NCI-H1105 treated with DMSO at 0.1 percent for 48 hours (cell line): ENCODE measurements at places on chromosomes 6 and 20.

DNA sequence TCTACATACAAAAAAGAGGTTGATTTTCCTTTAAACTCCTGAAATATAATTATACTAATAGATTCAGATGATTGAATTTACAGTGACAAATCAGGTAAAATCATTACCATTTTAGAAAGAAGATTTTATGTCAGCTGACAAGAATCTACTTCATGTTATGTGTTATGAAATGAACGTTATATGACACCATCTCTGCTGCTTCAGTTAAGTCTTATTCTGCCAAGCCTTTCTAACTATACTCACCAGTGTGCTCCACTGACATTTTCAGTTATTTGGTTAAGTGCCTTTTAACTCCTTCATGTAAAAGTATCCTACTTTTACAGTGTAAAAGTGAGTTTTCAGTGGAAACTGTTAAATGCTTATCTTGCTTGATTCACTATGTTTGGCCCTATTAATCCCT, 80.4 kb downstream of the RWDD2A start:
- DNase-seq = no peak

GRCh38 chr6:89133981-89134380, 11.9 kb upstream of the PM20D2 start:
- DNase-seq = no peak

- DNase-seq = no peak
Observed at GRCh38 chr6:89404512-89404911, 7.6 kb downstream of the RRAGD start.

- no peak for DNase-seq
Observed at GRCh38 chr6:42025066-42025844, 25.1 kb upstream of the TAF8 start.

GRCh38 chr6:142884214-142885035, 60.6 kb downstream of the HIVEP2 start:
- no peak for DNase-seq

DNA sequence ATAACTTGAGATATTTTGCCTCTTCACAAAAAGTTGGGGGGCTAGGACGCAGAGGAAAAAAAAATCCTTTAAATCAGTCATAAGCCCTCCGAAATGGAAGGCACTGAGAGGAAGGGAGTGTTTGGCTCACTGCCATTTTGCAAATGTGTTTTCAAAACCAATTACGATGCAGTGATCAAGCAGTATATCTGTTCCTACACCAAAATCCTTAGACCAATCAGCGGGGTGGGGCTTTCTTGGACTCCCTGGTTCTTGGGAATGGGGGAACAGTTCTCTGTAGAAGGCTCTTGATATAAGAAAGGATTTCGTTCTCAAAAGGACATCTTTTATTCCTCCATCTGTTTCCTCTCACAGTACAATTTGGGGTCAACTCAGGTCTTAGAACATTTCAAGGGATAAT, 478.6 kb upstream of the JARID2 start:
- DNase-seq = peak; percentile 32

- no peak for DNase-seq
Observed at GRCh38 chr6:166903500-166903899, 52.9 kb downstream of the RNASET2 start.

GRCh38 chr6:112931832-112932231, 584.7 kb downstream of the RFPL4B start:
- DNase-seq = no peak

DNA sequence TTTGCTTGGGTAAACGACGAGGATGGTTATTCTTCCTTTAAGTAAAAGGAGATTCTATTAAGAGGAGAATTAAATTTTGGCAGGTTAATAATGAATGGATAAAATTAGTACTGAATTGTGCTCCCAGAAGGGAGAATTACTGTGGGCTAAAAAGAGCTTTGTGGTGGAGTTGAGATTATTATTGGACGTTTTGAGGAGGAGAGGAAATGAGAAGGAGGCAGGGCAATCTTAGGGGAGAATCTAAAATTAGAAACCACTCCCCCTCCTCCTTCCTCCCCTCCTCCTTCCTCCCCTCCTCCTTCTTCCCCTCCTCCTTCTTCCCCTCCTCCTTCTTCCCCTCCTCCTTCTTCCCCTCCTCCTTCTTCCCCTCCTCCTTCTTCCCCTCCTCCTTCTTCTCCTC, 331.8 kb downstream of the PRL start:
- DNase-seq = no peak

- peak; percentile 75 for DNase-seq
Observed at GRCh38 chr6:33585403-33586107, 5.5 kb upstream of the BAK1 start.

DNA sequence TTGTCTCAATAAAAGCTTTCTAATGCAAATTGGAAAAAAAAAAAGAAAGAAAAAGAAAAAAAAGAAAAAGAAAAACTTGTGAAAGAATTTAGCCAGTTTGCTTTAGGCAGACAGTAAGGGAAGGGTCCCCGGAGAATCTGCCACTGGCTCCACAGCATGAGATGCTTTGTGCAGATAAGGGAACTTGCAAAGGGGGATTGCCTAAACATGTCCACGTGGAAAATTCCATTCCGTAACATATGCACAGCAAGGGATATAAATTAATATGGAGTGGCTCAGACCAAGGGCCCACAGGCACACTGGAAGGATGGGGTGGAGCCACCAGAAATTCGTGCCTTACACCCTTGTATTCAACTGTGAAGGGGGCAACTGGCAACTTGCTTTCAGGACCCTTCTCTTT, 45.4 kb downstream of the MKKS start:
- DNase-seq = no peak

GRCh38 chr20:25246182-25246999, 1.5 kb upstream of the PYGB start:
- DNase-seq = no peak

DNA sequence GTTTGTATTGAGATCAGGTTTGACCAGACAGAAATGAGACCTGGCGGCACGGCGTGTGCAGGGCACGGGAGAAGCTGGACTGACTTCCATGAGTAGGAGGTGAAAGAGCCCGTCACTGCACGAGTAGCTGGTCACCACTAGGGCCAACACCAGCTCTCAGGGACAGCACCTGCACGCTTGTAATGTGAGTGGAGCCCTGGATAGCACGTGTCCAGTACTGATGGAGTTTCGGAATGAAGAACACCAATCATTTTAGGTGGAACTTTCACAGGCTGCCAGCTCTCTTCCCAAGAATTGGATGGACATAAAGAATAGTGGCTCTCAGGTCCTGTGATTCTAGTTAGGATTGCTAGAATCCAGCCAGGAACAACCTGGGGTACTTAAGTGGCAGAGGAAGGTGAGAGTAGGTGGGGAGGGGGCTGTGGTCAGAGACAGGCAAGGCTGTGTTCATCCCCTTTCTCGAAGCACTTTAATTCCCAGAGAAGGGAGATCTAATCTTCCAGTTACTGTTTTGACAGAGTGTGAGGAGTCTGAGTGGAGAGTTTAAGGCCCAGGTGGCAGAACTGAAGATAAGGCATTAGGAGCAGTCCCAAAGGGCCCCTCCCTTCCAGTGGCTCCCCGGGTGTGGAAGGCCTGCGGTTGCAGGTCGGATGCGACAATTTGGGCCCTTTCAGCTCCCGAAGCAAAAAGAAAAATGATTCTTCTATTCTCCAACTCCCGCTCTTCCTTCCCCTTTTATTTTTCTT, 314.8 kb downstream of the QKI start:
- DNase-seq = no peak

GRCh38 chr6:139324301-139324555, 32.4 kb upstream of the TXLNB start:
- no peak for DNase-seq

DNA sequence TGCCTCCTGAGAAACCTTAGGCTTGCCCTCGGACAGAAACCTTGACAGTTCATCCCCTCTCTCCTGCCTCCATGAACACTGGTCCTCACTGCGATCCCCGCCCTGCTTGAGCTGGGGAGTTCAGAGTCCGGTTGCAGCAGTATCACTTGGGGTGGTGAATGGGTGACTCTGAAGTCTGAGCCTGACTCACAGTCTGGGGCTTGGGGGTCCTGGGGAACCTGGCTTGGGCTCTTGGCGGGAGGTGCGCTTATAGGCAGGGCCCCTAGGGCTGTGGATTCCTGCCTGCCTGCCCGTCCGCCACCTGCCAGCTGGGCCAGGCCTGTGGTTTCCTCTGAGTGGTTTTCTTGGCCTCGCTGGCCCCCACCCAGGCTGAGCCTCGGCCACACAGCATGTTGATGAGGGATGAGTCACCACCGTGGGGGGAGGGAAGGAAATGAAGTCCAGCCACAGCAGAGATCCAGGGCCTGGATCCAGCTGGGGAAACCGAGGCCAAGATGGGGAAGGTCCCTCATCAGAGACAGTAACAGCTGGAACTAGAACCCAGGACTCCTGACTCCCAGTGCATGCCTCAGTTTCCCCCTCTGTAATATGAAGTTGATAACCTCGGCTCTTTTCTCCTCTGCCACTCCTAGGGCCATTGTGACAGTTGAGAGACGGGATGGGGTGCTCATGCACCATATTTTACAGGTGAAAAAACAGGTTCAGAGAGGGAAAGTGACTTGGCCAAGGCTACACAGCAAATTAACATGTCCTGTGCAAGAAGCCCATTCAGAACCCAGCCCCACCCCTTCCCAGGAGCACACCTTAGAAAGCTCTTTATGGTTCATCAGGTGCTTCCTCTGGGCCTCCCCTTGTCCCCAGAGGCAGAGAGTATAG, 9.2 kb downstream of the FOXS1 start:
- DNase-seq = no peak

GRCh38 chr20:14583413-14583812, 246.0 kb upstream of the FLRT3 start:
- DNase-seq = no peak

- DNase-seq = peak; percentile 60
Observed at GRCh38 chr6:103273048-103273447, 1586.7 kb downstream of the HACE1 start.

- no peak for DNase-seq
Observed at GRCh38 chr6:15588971-15589634, 73.7 kb downstream of the DTNBP1 start.

DNA sequence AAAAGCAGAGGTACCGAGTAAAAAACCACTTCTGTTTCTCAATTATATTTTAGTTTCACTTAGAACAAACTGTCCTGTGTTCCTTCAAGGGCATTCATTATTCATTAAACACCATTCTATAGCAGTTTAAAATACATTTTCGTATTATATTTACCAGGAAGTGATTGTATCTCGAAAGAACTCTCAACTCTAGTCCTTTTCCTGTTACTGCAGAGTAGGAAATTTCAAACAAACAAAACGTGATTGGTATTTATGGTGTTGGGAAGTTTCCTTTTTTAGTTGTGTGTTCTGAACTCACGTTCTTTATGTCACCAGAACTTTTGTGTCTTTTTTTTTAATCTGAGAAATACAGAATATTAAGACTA, 139.5 kb upstream of the BTBD3 start:
- DNase-seq = no peak

GRCh38 chr6:80217794-80218193, 111.3 kb downstream of the BCKDHB start:
- DNase-seq = no peak

DNA sequence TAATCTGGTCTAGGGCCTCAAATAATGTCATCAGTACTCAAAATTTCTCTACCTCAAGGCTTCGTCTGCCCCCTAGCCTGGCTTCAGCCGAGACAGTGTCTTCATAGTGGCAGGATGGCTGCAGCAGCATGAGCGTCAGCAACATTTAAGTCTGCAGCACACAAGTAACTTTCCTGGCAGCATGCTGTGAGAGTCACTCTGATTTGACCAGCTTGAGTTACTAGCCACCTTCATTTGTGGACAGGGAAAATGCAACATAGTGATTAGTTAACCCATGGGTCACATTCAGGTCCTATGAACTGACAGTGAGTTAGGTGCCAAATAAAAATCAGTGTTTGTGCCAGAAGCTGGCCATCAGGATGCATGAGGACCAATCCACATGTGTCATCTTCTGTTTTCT, 209.9 kb upstream of the SLC35B3 start:
- no peak for DNase-seq

DNA sequence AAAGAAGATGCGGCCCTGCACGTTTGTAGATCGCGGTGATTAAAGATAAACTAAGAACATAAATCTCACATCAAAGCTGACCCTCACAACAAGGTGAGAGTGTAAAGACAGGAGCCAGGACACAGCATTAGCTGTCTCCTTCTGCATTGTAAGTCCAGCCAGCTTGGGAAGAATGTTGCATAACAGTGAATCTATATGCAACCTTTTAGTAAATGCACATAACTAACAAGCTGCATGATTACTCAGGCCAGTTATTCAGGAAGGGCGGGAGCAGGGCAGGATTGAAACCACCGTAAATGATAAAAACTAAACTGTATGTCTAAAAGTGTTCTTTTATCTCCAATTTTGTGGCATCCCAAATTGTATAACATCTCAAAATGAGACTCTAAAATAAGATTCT, 57.1 kb downstream of the POPDC3 start:
- no peak for DNase-seq

DNA sequence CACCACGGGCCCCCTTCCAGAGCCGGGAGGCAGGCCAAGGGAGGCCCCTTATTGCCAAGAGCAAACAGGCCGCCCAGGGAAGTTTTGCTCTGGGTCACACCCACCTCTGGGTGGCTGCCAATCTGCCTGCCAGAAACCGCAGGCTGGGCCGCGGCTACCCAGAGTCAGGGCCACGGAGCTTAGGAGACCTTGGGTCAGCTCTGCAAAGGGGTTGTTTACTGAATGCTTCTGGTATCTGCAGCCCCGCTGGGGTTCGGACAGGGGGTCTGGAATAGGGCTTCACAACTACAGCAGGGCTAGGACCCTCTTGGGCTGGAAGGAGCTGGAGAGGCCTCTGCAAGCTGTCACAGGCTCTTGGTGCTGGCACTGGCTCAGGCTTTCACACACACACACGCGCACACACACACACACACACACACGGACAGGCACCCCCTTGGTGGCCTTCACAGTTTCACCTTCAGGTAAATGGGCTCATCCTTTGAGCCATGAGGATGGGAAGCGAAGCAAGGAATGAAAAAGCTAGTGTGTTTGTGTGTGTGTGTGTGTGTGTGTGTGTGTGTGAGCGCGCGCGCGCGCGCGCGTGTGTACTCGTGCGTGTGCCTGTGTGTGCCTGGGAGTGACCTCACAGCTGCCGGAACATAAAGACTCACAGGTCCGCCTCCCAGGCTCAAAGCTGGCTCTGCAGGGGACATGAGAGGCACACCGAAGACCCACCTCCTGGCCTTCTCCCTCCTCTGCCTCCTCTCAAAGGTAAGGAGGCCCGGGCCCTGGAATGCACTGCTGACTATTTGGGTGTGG, at the start of gene CCN5:
Gene CCN5, plus strand, starts transcription at position 669 of the 798 bp plus-strand sequence. Its CDS starts 22 bp downstream, at position 691.
- peak; percentile 84 for DNase-seq

DNA sequence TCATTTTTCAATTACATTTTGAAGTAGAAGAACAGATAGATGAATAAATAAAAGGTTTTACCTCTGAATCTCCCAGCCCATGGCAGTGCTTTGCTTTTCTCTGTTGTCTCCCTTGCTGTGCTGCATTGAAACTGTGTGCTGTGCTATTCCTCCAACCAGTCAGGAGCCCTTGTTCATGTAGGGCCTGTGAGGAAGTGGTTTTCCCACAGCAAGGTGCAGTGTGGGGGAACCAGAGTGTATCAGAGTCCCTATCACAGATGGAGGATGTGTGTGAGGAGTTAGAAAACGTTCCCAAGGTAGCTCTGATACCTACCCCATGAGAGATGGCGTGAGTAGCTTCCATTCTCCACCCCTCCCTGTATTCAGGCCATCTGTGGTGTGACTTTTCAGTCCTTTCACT, 72.8 kb upstream of the RALGAPA2 start:
- DNase-seq = no peak

- DNase-seq = no peak
Observed at GRCh38 chr6:61538801-61539200, 747.2 kb downstream of the KHDRBS2 start.
